ENCODE measurements at places on chromosomes 12 and 14.
A peak's percentile ranks its signal among the peaks of the same experiment; 100 is the strongest.

- DNase-seq = no peak
Observed at GRCh38 chr12:10136637-10137205, 6.7 kb upstream of the CLEC7A start.

GRCh38 chr12:123242116-123242904 is 9.1 kb downstream of the MTRFR start:
- no peak for DNase-seq

DNA sequence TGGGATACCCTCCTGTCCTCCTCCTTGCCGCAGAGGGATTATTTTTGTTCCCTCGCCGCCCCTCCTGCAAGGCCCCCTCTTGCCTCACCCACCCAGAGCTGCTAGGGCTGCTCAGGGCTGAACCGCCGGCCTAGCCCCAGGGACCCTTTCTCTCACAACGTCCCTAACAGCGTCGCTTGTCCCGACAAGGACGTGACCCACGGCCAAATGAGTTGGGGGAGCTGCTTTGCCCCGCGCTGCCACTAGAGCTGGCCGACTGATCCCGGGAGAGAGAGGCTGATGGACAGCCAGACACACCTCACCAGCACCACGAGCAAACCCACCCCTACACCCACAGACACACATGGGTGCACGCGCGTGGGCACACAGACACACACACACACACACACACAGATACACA is 154.6 kb upstream of the ALG10B start:
- no peak for DNase-seq

GRCh38 chr14:100530270-100531072 is 56.7 kb downstream of the BEGAIN start:
- no peak for DNase-seq

GRCh38 chr12:69404851-69405565 is 45.5 kb downstream of the YEATS4 start:
- no peak for DNase-seq

GRCh38 chr12:23099604-23100003 is 474.6 kb downstream of the ETNK1 start:
- no peak for DNase-seq

GRCh38 chr12:91561958-91562325 is 379.3 kb upstream of the DCN start:
- DNase-seq = no peak

- DNase-seq = peak; percentile 39
Observed at GRCh38 chr12:989751-990660, 1.0 kb upstream of the ERC1 start.

DNA sequence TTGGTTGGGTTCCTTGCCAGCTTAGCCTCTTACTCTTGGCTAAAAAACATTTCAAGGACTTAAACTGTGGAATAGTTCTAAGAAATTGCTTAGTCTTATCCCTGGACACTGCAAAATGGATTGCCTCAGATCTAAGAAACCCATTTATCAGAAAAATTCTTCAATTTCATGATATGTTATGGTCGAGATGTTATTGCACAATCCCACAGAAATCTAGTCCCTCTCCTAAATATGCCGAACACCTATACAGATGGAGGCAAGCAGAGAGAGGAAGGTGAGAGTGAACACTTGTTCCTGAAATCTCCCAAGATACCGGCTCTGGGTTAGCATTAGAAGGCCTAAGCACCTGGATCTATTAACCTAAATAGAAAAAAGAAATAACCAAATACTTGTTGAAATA is 267.2 kb downstream of the PAWR start:
- no peak for DNase-seq

DNA sequence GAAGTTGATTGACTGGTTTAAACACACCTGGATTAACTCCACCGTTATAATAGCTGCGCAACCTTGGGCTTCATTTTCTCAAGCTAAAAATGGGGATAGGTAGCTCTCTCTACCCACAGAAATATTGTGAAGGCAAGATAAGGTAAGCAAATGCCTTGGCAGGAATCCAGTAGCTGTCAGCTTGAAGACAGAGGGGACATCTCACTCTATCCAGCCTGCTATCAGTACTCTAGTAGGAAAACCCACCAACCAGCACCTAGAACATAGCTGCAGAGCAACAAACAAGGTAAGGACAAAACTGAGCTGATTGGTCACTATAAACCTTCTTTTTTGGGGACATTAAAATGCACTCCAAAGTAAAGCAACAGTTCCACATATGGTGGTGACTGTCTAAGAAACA is 7.7 kb downstream of the CSRP2 start:
- DNase-seq = no peak

- no peak for DNase-seq
Observed at GRCh38 chr14:101347893-101348777, 213.2 kb upstream of the DIO3 start.

Data from stimulated activated CD4-positive, alpha-beta T cell treated with anti-CD3 and anti-CD28 coated beads, Interleukin-15, amount 100 ng/mL, for 48 hours (primary cell).